ENCODE measurements at places on chromosomes 4 and X. TPM values are rescaled to one million over a fixed set of nuclear protein-coding genes. Genes with fewer than 3 reads are reported as not detected.

DNA sequence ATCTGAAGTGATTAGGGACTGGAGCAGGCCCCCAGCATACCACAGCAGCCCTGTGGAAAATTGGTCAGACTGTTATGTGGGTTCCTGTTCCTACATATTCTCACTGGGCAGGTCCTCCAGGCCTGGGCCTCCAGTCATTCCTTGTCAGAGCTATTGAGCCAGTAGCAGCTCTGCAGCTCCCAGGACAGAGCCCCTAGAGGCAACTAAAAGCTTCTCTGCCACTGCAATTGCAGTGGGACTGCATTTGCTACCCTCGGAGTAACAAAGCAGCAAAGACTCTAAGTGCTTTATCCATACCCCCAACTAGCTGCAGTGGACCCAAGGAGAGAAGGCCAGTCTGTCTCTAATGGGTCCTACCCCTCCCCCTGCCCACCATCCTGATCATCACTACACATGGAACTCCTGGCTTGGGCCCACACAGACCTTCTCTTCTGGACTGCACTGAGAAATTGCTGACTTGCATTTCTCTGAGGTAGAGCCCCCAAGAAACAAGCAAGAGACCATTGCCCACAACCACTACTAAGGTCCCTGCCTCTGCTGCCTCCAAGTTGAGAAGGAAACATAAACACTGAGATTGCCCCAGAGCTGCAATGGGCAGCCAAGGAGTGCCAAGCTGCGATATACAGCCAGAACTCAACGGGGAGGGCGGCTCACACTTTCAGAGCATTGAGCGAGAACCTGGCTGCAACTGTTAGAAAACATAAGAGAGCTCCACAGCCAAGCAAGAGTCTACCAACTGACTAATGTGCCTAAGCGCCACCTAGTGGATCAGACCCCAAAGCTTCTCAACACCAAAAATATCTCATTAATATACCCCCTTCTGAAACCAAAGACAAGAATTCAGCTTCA lies 738.7 kb upstream of the NDST4 start:
- no peak for DNase-seq

Gene USP17L28
- total RNA-seq = not detected

DNA sequence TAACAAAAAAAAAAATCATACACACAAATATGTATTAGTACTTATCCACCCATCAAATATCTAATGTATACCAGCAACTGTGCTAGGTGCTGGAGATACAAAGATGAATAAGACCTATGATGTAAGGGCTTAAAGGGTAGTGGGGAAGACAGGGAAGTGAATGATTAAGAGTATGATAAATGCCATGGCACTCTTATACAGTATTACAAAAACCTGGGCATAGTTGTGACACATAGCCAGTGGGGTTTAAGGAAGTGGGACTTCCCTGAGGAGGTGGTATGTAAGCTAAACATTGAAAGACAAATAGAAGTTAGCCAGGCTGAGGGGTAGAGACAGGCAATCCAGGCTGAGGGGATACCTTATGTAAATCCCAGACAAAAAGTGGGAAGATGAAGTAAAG lies 23.5 kb downstream of the CHM start:
- DNase-seq = no peak

GRCh38 chr4:5409972-5410618 lies 298.3 kb downstream of the EVC2 start:
- no peak for DNase-seq

- DNase-seq = no peak
These were observed 178.7 kb upstream of the RBPJ start for GRCh38 chr4:26141911-26142638.

Gene SPON2
- total RNA-seq = 5.3 TPM

DNA sequence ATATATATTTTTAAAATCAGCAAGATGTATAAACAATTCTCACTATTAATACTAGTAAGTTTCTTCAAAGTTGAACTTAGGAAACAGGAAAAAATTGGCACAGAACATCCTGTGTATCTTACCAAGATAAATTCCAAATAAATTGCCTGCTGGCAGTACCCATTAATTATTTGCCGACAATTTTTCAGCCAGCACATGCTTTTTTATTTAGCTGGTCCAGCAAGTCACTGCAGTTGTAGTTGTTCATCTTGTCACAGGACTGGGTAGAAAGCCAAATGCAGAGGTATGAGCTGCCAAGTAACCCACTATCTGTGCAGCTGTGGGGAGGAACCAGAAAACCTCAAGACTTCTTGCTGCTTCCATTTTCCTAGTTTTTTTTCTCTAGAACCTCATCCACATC lies 113.4 kb downstream of the PACRGL start:
- DNase-seq = no peak

DNA sequence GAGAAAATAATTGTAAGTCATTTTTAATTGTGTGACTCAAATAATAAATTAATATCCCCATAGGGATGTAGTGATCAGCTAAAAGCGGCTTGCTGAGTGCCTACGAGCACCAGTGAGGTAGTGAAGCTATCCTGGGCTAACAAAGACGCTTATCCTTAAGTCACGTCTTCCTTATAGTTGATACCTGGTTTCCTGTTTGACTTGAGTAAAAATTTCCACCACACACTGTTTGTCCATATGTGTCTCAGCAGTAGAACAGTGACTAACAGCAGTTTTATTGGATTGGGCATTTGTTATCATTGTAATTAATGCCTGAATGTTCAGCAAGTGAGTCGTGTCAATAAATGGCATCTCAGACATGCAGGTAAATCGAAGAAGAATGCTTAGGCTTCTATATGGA lies 241.1 kb downstream of the GRXCR1 start:
- DNase-seq = no peak

Measured in heart right ventricle (tissue), 16 donors.